ENCODE measurements at places on chromosomes 5 and 9.

DNA sequence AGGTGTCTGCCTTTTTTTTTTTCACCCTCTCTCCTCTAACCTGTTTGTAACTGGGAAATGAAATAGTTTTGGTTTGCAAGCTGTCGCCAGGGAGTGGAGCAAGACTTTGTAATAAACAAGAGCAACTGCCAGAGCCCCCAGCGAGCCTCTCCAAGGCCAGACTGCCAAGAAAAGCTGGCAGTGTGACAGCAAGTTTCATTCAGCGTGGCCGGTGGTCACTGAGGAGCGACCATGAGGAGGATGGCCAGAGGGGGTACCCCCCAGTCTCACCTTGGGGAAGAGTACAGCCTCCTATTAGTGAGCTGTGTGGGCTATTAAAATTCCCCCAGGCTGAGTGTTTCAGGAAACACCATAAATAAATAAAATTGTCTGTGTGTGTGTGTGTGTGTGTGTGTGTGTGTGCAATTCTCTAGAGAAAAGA is 49.9 kb downstream of the ZFAND5 start:
- no peak for DNase-seq

- DNase-seq = no peak
Observed at GRCh38 chr9:86471171-86471815, 117.1 kb upstream of the TUT7 start.

DNA sequence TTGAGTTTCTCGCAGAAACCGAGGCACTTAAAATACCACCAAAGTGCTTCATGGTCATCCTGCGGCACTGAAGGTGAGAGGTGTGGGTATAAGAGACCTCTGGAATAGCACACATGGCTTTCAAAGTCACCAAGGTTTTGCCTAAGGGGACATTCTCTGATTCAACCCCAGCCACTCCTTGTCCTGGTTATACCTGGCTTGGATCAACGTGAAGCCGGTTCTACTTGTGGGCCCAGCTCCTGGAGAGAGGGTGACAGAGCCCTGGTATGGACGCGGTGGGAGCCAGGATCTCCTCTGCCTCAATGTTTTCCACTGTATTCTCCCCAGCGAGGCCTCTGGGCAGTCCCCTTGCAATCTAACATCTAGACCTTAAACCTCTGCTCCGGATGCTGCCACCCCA is 132.0 kb downstream of the FSTL4 start:
- DNase-seq = no peak

GRCh38 chr9:6186691-6187090 is 28.9 kb upstream of the IL33 start:
- no peak for DNase-seq

GRCh38 chr5:16837305-16837704 is 98.8 kb downstream of the MYO10 start:
- no peak for DNase-seq

- no peak for DNase-seq
Observed at GRCh38 chr5:154285661-154286408, 95.3 kb downstream of the GALNT10 start.

- no peak for DNase-seq
Observed at GRCh38 chr9:134502809-134503211, 138.8 kb upstream of the COL5A1 start.

DNA sequence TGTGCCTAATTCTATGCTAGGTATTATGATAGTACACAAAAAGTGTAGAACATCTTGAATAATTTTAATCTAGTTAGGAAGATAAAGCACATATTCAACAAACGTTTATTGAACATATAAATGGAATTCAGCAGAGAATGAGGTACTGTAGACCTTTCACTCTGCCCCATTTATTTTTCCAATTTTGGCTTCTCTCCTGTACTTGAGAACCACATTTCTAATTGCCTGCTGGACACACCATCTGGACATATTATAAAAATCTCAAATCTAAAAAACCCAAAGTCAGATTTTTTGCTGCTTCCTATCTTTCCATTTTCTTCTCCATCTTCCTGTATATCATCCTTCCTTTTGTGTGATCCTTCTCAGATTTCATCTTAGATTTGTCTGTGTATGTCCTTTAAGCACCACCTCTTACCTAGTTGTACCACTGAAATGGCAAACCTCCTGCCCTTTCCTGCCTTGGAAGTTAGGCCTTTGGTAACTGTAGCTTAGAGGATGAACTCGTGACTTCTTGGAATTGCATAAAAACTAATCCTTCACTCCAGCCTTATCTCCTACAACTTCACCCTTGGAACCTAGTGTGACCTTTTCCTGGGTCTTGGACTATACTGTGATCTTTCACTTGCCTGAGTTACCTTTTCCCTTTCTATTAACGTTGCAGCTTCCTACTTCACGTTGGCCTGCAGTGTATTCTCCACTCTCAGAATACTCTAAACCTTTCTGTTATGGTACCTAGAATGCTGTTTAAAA is 8.8 kb downstream of the SLC26A2 start:
- no peak for DNase-seq

DNA sequence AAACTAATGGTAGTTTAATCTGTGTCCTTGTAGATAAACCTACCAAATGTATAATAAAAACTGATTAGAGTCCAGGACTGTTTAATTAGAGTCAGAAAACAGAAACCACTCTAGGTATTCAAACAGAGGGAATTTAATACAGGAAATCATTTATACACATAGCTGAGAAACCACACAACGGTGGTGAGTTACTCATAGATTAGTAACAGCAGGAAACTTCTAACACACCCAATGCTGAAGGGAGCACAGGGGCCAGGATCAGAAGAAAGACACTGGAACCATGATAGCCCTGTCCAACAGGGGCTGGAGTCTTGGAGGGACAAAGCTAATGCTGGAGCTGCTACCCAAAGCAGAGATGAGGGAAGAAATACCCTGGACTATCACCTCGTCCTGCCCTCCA is 321.0 kb downstream of the ACTL7B start:
- no peak for DNase-seq
